ENCODE measurements at places on chromosomes 2 and 18.

DNA sequence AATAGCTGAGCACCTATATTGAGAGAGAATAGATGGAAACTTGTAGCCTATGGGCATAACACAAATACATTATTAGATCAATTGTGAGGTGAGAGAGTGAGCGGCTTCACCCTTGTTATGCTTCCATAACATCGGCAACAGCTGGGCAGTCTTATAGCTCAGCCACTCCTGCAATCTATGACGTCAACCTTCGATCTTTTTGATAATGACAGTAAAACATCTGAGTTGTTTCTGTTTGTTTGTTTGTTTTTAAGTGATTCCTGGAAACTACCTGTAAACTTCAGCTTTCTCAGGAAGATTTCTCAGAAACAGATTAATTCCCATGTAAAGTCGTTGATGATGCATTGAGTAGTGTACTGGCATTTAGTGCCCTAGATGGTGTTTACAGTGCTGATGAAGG, 90.0 kb downstream of the DSEL start:
- no peak for DNase-seq

GRCh38 chr18:75088622-75089211, 120.2 kb downstream of the PTGR3 start:
- no peak for DNase-seq

DNA sequence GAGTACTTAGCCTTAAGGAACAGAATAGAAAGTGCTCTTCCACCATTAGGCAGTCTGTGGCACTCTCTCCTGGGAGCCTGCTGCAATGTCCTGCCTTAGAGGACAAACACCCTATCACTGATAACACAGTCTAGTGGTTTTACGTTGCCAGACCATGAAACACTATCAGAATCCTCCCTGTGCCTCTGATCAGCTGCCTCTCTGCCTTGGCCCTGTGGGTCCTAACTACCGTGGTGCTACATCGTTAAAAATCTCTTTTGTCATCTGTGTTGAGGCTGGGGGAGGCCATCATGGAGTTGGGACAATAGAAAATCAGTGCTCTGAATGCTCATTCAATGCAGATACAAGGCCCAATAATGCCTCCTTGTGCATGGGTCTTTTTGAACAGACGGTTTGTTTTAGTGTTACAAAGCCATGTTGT, 11.9 kb upstream of the APCDD1 start:
- DNase-seq, result no peak

DNA sequence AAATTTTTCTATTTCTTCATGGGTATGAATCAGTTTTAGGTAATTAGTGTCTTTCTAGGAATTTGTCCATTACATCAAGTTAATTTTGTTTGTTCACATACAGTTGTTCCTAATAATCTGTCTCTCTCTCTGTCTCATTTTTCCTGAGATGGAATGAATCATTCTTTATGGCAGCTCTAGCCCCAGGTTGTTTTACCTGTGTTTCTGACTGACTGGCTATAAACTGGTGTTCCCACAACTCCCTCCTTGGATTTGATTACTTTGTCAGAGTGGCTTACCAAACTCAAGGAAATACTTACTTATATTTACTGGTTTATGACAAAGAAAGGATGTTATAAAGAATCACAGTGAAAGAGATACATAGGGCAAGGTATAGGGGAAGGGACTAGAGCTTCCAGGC, 15.1 kb downstream of the ADNP2 start:
- no peak for DNase-seq

GRCh38 chr2:44753552-44754285, 187.8 kb upstream of the SIX3 start:
- DNase-seq, result peak; percentile 24

DNA sequence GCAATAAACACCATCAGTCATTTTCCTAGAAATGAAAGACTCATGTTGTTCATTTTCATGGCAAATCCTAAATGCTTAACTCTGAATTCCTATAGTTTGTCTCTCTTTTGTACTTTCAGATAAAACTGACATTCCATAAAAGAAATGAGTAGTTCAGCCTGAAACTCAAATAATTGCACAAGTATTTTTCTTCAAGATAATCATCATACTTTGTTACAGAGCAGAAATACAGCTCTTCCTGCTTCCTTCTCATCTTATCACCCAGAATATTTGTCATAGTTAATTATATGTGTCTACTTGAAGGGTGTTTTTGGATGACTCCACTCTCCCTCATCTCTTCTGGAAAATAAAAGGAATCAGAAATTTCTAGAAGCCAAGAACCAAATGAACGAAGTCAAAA, 141.1 kb downstream of the HNMT start:
- DNase-seq, result no peak

DNA sequence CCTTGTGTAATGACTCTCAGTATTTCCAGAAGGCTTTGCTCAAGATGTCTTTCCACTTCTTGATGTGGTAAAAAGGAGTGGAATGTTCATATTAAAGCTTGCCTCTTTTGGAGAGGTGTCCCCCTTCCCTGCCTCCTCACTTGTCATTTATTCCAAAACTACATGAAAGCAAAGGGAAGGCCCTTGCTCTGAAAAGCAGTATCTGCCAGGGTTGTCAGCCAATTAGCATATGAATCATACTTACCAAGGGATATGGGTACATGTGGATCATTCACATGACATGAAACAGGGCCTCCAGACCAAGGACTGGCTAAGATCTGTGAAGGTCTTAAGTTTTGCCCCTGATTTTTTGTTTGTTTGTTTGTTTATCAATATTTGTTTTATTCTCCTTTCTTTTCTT, 31.3 kb downstream of the ANXA4 start:
- no peak for DNase-seq

DNA sequence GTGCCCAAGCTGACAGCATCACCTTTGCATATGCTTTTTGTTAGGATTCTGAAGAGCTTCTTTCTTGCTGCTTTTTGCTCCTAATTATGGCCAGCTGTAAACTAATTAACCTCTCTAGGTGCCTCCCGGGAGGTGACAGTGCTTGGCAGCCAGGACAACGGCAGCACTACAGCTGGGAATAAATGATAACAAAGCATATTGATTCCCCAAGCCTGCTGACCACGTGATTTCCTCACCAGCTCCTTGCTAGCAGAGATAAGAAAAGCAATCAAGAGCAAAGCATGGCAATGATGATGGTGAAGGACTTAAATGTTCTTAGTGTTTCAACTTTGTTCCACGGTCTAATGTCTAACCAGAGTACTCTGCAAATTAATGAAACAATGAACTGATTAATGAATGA, 1074.4 kb upstream of the GYPC start:
- DNase-seq, result no peak

GRCh38 chr2:236380051-236380612, 115.9 kb upstream of the ASB18 start:
- no peak for DNase-seq

DNA sequence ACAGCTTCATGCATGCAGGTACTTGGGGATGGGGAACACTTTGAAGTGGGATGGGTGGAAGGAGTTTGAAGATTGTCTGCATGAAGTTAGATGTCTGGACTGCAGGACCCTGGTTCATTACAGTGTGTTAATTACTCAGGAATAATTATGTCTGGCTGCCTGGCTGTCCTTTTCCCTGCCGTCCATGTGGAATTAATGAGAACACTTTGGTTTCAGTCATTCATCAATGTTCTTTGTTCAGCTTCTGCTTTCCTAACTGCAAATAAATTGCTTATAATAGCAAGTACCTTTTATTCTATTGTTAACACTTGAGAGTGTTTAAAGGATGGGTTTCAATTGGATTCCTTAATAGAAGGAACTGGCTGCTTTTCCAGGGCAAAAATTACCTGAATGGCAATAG, 35.8 kb downstream of the MTCL1 start:
- no peak for DNase-seq

DNA sequence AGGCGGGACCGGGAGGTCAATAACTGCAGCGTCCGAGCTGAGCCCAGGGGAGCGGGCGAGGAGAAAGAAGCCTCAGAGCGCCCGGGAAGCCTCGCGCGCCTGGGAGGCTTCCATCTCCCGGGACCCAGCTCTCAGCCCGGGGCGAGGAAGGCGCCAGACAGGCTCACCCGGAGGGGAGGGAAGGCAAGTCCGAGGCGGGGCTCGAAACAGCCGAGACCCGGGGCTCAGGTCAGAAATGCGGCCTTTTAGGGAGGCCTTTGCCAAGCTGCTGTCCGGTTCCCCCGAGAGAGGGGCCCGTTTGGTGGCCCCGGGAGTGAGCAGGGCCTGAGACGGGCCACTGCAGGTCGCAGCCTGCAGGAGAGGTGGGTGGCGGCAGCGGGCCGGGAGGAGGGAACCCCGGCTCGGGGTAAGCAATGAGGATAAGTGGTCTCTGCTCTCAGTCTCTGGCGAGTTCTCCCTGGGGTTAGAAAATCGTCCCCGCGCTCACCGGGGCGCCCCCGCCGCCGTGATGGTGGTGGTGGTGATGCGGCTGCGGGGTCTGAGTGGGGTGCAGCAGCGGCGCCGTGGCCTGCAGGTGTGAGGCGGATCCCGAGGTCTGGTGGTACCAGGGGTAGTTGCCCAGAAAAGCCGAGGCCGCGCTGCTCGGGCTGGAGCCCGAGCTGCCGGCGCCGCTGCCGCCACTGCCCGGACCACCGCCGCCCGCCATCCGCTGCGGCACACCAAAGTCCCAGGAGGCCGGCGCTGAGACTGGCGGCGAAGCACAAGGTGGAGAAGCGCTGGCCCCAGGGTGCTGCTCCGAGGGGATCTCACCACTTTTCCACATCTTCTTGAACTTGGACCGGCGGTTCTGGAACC, 2.4 kb downstream of the DLX2 start:
- no peak for DNase-seq

GRCh38 chr2:204046145-204046544, 109.6 kb downstream of the ICOS start:
- no peak for DNase-seq

- DNase-seq, result no peak
These were observed 94.7 kb upstream of the CDC42EP3 start for GRCh38 chr2:37766106-37766505.

DNA sequence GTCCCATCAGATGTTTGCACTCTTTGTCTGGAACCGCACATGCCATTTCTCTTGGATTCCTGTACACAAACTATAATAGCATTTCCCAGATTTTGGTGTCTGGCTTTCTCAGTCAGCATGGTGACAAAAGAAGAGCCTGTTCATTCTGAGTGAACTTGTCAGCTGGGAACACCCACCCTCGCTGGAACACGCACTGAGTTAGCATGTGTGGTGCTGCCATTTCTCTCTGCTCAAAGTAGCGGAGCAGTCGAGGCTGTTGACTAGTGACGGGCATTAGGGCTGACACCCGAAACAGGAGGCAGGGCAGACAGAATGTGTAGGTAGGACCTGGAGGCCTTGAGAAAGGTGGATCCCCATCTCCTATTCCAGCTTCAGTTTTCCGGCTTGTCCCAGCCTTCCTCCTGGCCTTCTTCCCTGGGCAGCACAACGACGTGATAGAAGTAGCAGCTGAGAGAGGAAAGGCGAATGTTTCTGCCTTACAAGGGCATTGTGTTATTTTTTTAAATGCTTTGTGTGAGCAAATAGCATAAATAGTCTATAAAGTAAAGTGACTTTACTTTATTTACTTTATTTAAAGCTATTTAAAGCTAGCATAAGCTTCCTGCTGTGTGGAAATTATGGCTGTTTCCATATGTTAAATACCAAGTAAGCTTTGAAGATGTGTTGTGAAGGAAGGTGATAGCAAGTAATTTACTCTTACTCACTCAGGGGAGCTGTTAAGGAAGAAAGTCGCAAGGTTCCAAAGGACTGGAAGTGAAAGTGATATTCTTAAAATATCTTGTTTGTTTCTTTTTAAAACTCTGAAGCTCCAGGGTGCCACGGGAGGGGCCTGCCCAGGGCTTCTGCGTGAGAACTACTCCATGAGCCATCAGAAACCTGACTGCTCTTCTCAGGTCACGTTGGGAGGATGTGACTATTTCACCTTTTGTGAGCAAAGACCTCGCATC, 272.6 kb downstream of the NEDD4L start:
- DNase-seq, result no peak

DNA sequence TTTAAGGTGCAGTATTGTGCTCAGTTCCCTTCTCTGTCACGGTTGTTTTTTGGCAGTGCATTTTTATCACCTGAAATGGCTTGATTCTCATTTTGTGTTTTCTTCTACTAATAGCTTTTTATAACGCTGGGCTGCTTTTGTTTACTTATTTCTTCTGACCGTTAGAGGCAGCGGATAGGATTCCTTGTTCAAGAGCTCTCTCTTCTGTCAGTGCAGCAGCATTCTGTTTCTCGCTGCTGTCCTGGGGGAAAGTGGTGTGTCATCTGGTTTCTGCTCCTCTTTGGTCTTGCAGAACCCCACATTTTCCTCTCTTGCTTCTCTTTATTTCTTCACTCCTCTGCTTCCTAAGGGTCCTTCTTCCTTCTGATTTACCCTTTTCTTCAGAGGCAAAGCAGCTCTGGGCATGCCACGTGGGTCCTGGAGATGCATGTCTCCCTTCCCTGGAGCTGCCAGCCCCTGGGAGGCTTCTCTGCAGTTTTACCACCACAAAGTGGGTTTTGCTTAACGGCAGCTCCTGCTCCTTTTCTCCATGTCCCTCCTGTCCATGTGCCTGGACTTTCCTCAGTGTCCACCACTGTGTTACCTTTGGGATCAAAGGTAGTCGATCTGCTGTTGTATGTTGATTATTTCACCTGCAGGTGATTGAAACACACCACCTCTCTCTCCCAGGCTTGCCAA, 47.3 kb upstream of the SNTG2 start:
- no peak for DNase-seq

DNA sequence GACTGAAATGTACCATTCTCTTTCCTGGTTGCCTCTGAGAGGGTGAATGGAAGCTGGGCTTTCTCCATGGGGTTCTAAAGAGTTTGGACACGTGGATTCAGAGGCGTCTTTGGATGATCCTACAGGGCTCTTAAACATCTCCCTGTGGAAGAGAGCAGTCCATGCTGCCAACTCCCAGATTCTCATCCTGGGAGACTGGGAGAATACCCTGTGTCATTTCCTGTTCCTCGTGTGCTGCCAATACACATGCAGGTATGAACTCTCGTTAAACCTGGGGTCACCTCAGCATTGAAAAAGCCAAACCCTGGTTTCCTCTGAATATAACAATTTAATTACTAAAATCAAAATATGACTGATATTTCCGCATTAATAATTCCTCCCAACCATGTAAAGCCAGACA, 73.3 kb upstream of the NT5C1B start:
- no peak for DNase-seq

DNA sequence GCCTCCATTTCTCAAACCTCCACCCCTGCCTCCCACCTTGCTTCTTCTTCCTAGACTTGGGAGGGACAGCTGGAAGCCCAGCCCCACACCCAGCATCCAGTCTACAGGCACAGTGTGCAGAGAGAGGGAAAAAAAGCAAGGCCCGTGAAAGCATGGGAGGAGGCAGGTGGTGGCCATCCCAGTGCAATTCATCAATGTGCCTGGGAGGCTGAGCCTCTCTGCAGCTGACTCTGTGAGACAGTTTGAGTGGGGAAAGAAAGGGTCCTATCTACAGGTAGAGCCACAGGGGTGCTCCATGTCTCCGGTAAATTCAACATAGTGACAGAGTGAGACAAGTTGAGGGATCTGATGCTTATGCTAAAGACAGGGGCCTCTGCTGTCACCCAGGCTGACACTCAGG, 340.6 kb downstream of the DYSF start:
- DNase-seq, result no peak

DNA sequence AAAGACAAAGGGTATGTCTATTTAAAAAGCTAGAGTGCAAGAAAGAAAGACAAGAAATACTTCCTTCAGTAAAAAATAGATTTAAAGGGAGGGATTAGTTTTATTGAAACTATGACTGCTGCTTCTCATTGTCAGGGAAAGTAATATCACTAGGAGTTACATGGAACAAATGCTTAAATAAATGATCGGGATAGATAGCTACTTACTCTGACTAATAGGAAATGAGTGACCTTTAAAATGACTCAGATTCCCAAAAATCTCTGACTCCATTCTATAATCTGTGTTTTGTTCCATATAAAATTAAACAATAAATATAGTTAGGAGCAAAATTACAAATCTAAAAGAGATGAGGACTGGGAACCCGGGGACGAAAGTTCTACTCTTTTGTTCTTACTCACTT, 669.3 kb downstream of the NR4A2 start:
- DNase-seq, result no peak

GRCh38 chr18:57983965-57984364, 60.1 kb upstream of the NEDD4L start:
- no peak for DNase-seq
